ENCODE measurements at places on chromosomes 7 and 10. TPM values are rescaled to one million over a fixed set of nuclear protein-coding genes. Genes with fewer than 3 reads are reported as not detected.
A peak's percentile ranks its signal among the peaks of the same experiment; 100 is the strongest.

Gene TMEM130
- 15.3 TPM for total RNA-seq

Gene SPDYE2B
- not detected for total RNA-seq

Gene ANLN
- total RNA-seq: 1.9 TPM

Gene CALML3
- total RNA-seq: not detected

Gene TFPI2
- total RNA-seq: 5.9 TPM

Gene GGCT
- 22.5 TPM for total RNA-seq

Gene MTPN
- total RNA-seq: 89.3 TPM

Gene ITPRIP
- 51.4 TPM for total RNA-seq

Gene SFTPA2
- total RNA-seq: 1.6 TPM

Gene HYAL4
- not detected for total RNA-seq

Gene PNLIPRP1
- 1.4 TPM for total RNA-seq

DNA sequence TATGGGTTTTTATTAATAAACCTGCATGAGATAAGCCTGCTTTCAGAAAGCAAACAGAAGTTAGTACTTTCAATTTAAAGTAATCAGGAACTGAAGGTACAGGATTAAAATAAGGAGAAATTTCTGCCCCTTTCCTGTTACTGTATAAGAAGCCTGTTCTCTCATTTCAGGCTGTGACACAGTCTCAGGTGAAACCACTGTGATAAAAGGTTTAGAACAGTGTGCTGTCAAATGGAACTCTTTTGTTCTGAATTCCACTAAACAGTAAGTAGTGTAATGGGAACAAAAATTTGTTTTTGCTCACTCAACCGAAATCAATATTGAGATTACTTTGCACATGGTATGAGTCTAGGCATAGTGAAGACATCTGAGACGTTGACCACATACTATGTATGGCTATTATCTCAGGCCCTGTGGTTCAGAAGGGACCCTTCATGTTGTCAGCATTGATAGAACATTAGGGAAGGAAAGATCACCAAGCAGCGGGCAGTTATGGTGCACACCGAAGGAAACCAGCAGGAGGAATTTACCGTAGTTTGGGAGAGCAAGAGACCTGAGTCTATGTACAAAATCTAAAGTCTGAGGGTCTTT is 14.9 kb downstream of the HEPACAM2 start:
- no peaks in the 10 kb centered on the region for H3K4me1 ChIP-seq
- no peaks in the 10 kb centered on the region for H3K36me3 ChIP-seq
- no peak overlapping the region for H3K27ac ChIP-seq
- peaks cover 1% of the 10 kb centered on the region for H3K27me3 ChIP-seq
- DNase-seq: no peak
- H3K4me3 ChIP-seq: no peak overlapping the region

GRCh38 chr10:30813872-30814481 is 184.4 kb upstream of the LYZL2 start:
- no peaks in the 10 kb centered on the region for H3K36me3 ChIP-seq
- DNase-seq: no peak
- no peak overlapping the region for H3K27ac ChIP-seq
- H3K4me1 ChIP-seq: peaks cover 6% of the 10 kb centered on the region
- H3K4me3 ChIP-seq: no peak overlapping the region
- H3K27me3 ChIP-seq: no peaks in the 10 kb centered on the region

DNA sequence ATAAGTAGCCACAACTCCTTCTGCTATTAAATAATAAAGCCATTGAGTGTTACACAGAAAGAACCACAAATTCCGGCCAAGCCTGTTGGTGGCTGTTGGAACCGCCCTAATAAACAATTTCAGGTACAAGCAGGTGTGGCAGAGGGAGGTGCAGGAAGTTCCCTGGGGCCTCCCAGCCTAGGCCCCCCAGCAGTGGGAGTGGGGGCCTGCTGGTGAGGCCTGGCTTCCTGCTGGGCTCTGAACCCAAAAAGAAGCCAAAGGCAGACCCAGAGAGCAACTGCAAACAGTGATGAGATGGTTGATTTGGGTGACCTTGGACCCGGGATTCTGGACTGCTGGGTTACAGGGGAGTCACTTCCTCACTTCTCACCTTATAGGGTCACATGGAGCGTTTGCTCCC is 21.0 kb upstream of the LMTK2 start:
- no peak overlapping the region for H3K4me3 ChIP-seq
- no peaks in the 10 kb centered on the region for H3K4me1 ChIP-seq
- no peak for DNase-seq
- no peaks in the 10 kb centered on the region for H3K36me3 ChIP-seq
- H3K27ac ChIP-seq: no peak overlapping the region

DNA sequence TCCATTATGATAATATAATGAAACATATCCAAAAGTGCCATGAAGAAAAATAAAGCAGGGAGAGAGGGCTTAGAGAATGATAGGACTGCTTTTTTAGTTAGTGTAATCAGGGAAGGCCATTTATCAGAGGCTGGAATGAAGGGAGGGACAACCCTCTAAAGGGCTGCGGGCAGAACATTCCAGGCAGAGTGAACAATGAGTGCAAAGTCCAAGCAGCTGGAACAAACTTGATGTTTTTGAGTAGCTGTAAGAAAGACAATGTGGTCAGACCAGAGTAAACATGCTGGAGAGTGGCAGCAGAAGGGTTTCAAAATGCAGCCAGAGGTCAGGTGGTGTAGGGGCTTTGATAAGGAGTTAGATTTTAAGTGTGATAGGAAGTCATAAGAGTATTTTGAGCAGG is 65.6 kb upstream of the CCDC6 start:
- no peak overlapping the region for H3K27ac ChIP-seq
- H3K27me3 ChIP-seq: no peaks in the 10 kb centered on the region
- H3K4me1 ChIP-seq: no peaks in the 10 kb centered on the region
- no peak for DNase-seq
- H3K4me3 ChIP-seq: no peak overlapping the region
- H3K36me3 ChIP-seq: no peaks in the 10 kb centered on the region

GRCh38 chr7:83119494-83119893 is 43.2 kb downstream of the PCLO start:
- DNase-seq: no peak
- H3K36me3 ChIP-seq: no peaks in the 10 kb centered on the region

- H3K27ac ChIP-seq: no peak overlapping the region
- H3K4me1 ChIP-seq: peaks cover 2% of the 10 kb centered on the region
- H3K27me3 ChIP-seq: no peaks in the 10 kb centered on the region
- no peak for DNase-seq
- H3K4me3 ChIP-seq: no peak overlapping the region
Measured at GRCh38 chr7:119046068-119046467, 821.6 kb downstream of the ANKRD7 start.

DNA sequence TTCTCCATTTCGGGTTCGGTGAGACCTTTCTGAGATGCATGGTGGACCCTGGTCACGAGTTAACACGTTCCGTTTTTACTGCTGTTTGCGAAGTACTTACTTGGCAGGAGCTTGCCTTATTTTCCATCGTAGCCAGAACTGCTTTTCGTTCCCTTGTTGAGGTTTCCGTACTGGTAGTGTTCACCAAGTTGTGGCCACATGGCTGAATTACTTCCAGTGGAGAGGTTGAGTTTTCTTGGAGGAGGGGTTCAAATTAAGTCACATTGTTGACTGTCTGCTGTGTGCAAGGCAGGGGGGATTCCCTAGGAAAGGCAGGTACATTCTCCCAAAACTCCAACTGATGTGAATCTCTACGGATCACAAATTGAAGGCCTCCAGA is 4.0 kb downstream of the MXI1 start:
- H3K4me3 ChIP-seq: peak overlapping the region; percentile 63
- H3K27me3 ChIP-seq: no peaks in the 10 kb centered on the region
- peak overlapping the region; percentile 86 for H3K27ac ChIP-seq
- H3K36me3 ChIP-seq: no peaks in the 10 kb centered on the region

DNA sequence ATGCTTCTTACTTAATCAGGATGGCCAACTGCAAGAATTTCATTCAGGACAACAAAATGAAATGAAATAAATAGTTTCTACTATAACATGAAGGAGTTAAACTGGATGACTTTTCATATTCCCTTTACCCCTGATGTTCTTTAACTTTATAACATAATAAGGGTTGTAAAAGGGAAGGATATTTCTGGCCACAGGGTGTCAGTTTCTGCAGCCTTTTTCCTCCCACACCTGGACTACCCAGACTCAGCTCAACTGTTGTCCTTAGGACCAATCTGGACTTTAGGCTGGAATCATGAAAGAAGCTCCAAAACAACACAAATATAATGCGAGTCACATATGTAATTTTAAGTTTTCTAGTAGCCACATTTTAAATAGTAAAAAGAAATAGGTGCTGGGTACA is 43.4 kb downstream of the PRPS1L1 start:
- no peaks in the 10 kb centered on the region for H3K4me1 ChIP-seq
- no peaks in the 10 kb centered on the region for H3K27me3 ChIP-seq
- H3K4me3 ChIP-seq: no peak overlapping the region
- no peaks in the 10 kb centered on the region for H3K36me3 ChIP-seq
- H3K27ac ChIP-seq: no peak overlapping the region

DNA sequence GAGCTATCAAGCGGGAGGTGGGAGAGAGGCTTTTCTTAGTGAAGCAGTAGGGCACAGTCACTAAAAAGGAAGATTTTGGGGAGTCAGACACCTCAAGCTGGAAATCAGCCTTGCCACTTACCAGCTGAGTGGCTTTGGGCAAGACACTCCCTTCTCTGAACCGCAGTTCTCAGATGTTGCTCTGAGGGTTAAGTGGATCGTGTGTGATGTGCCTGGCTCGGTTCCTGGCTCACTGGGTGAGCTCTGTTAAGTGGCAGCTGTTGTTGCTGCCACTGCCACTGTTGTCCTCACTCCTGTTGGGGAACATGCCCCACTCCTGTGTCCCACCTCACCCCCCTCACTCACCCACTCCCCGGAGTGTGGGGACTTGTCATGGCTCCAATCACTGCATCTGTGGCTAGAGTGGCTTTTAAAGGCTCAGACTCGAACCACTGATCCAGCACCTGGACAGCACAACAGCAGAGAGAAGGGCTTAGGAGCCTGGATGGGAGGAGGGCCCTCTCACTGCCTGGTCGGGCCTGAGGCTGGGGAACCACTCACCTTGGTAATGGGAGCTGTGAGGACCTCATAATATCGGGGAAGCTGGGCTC is 20.0 kb downstream of the PYROXD2 start:
- H3K36me3 ChIP-seq: peaks cover 6% of the 10 kb centered on the region
- DNase-seq: peak; percentile 41
- H3K27me3 ChIP-seq: no peaks in the 10 kb centered on the region
- no peak overlapping the region for H3K27ac ChIP-seq
- no peak overlapping the region for H3K4me3 ChIP-seq

DNA sequence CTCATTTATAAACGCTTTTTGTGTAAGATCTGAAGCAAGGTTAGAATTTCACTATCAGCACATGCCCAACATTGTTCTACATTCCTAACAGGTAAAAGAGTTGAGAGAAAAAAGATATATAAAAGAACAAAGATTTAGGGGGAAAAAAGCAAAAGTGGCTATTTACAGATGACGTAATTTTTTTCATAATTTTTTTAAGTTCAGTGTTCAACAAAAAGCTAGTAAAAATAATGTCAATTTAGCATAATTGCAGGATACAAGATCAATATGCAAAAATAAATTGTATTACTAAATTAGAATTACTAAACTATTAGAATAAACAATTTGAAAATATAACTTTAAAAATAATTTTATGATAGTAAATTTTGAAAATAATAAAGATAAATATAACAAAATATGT is 405.0 kb downstream of the SEMA3D start:
- H3K4me3 ChIP-seq: no peak overlapping the region
- H3K4me1 ChIP-seq: no peaks in the 10 kb centered on the region
- no peaks in the 10 kb centered on the region for H3K27me3 ChIP-seq
- no peaks in the 10 kb centered on the region for H3K36me3 ChIP-seq

- no peak overlapping the region for H3K4me3 ChIP-seq
- no peak for DNase-seq
- H3K36me3 ChIP-seq: no peaks in the 10 kb centered on the region
- no peaks in the 10 kb centered on the region for H3K27me3 ChIP-seq
- H3K4me1 ChIP-seq: peaks cover 3% of the 10 kb centered on the region
- no peak overlapping the region for H3K27ac ChIP-seq
Measured at GRCh38 chr7:55570218-55570873, 2.0 kb downstream of the VOPP1 start.

DNA sequence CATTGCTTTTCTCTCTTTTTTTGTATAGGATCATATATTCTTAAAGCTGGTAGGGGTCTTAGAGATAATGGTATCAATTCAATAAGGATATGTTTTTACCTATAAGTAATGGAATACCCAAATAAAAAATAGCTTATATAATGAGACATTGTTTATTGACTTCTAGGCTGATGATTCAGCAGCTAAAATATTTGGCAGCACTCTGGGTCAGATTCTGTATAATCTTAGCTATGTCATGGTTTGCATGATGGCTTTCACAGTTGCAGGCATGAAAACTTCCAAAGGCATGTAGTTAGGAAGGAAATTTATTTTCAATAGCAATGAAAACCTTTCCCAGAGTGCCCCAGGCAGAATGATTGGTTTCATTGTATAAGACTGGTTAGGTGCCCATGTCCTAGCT is 32.1 kb upstream of the A1CF start:
- no peak overlapping the region for H3K27ac ChIP-seq
- no peaks in the 10 kb centered on the region for H3K4me1 ChIP-seq
- no peaks in the 10 kb centered on the region for H3K27me3 ChIP-seq
- no peaks in the 10 kb centered on the region for H3K36me3 ChIP-seq
- no peak for DNase-seq

DNA sequence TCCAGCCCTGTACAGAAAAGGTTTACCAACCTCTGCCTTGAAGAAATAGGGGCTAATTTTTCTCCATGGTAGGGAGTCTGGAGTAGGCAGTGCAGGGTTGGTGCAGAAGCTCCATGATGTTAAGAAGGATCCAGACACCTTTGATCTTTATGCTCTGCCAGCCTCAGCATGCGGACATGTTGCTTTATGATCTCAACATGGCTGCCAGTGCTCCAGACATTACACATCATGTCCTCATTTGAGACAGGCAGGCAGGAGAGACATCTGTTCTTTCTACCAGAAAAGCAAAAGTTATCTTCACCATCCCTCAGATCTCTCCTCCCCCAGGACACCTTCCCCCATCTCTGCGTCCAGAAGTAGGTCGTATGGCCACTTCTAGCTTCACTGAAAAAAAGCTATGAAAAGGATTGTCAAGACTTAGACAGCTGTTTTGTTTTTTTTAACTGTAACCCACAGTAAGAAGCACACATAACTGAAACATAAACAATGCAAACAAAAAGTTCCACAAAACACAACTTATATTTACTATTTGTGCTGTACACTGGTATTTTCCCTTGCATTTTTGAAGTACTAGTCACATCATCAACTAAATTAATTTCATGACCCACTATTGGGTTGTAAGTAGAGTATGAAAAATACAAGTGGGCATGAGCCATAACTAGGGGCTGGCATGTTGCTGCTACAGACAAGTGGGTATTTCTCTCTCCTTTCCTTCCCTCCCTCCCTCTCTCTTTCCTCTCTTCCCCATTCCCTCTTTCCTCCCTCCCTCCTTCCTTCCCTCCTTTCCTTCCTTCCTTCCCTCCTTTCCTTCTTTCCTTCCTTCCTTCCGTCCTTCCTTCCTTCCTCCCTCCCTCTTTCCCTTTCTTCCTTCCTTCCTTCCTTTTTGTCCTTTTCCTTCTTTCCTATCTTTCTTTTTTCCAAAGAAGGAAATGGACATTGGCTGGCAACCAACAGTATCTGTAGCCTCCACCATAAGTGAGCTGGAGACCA is 2.6 kb upstream of the RASSF4 start:
- H3K4me1 ChIP-seq: no peaks in the 10 kb centered on the region
- H3K27me3 ChIP-seq: no peaks in the 10 kb centered on the region
- no peak overlapping the region for H3K4me3 ChIP-seq

- no peak for DNase-seq
- no peaks in the 10 kb centered on the region for H3K4me1 ChIP-seq
- H3K27ac ChIP-seq: no peak overlapping the region
- no peak overlapping the region for H3K4me3 ChIP-seq
- H3K27me3 ChIP-seq: no peaks in the 10 kb centered on the region
Measured at GRCh38 chr10:1874533-1874932, 137.2 kb upstream of the ADARB2 start.

- no peaks in the 10 kb centered on the region for H3K4me1 ChIP-seq
- no peak for DNase-seq
- H3K36me3 ChIP-seq: no peaks in the 10 kb centered on the region
- H3K27me3 ChIP-seq: no peaks in the 10 kb centered on the region
- no peak overlapping the region for H3K27ac ChIP-seq
- H3K4me3 ChIP-seq: no peak overlapping the region
Measured at GRCh38 chr7:95436407-95436806, 1.6 kb upstream of the PON2 start.
